ENCODE measurements at places on chromosomes 6 and 20.

GRCh38 chr6:63660757-63661156 lies 25.2 kb downstream of the PHF3 start:
- no peak for DNase-seq

GRCh38 chr6:124400261-124400999 lies 561.8 kb upstream of the RNF217 start:
- no peak for DNase-seq

GRCh38 chr6:165847407-165848085 lies 184.5 kb upstream of the PDE10A start:
- DNase-seq: no peak

DNA sequence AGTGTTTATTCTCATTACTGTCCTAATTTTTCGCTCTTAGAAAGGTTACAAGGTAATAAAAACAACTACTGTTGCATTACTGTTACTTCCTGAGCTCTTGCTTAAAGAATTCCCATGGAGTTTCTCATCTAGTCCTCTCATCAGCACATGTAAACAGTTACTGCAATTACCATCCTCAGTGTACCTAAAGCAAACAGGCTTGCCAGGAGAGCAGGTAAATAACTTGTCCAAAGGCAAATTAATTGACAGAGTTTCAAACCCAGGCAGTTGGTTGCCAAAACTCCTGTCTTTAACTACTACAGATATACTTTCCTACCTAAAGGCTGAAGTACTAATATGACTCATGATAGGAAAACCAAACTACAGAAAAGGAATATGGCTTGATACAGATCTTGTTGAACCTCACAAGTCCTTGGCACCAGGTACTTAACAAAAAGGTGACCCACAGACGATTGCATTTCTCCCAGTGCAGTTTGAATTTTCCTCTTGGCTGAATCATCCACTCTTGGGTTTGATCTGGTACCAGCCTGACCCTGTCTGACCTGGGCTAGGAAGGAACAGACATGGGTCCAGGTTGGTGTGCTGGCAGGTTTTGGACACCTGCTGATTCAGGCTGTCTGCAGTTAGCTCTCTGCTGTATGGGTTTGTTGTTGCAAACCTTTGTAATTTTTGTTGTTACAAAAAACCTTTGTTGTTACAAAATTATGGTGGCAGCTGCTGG lies 153.0 kb downstream of the CFAP61 start:
- DNase-seq: no peak

DNA sequence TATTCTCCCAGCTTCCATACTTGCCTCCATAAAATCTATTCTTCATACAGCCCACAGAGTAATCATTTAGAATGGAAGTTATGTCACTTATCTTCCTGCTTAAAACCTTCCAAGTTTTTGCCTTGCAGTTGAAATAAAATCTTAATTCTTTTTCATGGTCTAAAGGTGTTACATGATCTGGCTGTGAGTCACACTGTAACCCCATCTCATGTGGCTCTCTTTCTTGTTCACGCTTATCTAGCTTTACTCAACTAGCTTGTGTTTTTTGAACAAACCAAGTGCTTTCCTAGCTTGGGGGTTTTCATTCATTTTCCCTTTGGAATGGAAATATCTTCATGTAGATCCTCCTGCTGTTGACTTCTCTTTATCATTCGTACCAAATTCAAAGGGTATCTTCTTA lies 23.6 kb upstream of the THEMIS start:
- no peak for DNase-seq

GRCh38 chr6:158596861-158597260 lies 37.0 kb downstream of the TMEM181 start:
- no peak for DNase-seq

GRCh38 chr6:51302431-51302830 lies 483.8 kb downstream of the TFAP2B start:
- DNase-seq: no peak

- DNase-seq: no peak
These were observed 106.9 kb upstream of the CCDC28A start for GRCh38 chr6:138666636-138667035.

GRCh38 chr6:107666084-107666980 lies 157.8 kb downstream of the SCML4 start:
- DNase-seq: no peak

DNA sequence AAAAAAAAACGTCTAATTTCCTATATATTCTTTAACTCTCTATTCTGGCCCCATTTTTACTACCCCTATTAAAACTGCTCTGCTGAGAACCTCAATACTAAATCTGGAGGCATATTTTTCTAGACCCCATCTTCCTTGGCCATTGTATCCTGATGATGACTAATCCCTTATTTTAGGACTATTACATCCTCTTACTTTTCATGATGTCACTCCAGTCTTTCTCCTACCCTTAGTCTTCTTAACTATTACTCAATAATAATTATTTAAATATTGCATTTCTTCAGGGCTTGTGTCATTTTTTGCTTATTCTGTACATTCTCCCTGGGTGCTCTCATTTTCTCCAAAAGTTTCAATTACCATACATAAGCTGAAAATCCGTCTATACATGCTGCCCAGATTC lies 6.4 kb downstream of the FBXO30 start:
- no peak for DNase-seq

GRCh38 chr6:98957450-98957849 lies 9.7 kb upstream of the FBXL4 start:
- DNase-seq: no peak

GRCh38 chr6:165117121-165117520 lies 192.3 kb downstream of the C6orf118 start:
- no peak for DNase-seq

DNA sequence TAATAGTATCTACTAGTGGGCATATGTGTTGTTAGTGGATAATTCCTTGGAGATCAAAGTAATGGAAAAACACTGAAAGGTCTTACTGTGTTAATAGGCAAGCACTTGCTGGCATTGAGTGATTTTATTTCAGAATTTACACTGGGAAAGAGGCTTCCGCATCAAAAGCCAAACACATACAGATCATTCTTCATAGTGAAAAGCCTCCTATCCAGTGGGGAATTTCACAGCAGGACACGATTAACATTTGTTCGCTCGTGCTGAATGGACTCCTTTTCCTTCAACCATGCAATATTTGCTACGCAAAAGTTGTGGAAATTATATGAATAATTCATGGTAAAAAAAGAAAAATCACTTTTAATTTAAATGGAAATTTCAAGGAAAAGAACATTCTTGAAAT lies 26.4 kb downstream of the GABRR1 start:
- no peak for DNase-seq

DNA sequence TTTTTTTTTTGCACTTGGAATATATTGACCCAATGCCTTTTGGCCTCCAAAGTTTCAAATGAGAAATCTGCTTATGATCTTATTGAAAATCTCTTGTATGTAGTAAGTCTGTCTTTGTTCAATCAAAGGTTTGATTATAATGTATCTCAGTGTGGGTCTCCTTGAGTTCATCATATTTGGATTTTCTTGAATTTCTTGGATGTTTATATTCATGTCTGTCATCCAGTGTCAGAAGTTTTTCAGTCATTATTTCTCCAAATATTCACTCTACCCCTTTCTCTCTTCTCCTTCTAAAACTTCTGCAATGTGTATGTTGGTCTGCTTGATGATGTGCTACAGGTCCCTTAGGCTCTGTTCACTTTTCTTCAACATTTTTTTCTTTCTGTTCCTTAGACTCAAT lies 95.9 kb upstream of the PTPRK start:
- no peak for DNase-seq

DNA sequence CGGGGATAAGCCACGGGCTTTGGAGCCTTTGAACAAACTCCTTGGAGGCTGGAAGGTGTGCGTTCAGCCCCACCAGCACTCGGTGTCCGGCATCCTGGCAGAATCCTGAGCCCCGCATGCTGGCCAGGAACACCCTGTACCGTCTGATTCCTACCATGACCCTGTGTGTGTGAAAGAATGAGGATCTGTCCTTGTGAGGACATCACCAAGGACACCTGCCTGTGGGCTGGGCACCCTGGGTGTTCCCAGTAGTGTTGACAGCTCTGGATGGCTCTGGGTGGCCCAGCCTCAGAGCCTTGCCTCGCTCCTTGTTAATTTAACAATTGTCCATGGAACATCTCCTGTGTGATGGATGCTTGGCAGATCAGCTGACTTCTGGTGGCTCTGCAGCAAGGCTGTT lies 234.3 kb downstream of the QKI start:
- DNase-seq: no peak

DNA sequence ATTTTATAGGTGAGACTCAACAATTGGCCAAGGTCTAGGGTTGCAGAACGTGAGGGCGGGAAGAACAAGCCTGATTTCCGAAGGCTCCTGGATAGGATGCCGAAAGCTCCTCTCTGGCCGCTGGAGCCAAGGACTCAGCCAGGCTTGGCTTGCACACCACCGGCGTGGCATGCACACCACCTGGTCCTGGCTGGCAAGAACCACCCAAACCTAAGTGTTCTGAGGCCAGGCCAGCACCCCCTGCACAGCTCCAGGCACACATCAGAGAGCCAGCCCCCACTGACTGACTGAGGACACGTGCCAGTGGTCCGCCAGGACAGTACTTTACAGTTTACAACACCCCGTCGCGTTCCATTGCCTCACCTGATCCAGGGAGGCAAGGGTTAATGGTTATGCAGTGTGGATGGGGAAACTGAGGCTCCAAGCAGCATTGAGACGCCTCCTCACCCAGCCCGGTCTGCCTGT lies 414 bp downstream of the TGM2 start:
- DNase-seq: no peak

DNA sequence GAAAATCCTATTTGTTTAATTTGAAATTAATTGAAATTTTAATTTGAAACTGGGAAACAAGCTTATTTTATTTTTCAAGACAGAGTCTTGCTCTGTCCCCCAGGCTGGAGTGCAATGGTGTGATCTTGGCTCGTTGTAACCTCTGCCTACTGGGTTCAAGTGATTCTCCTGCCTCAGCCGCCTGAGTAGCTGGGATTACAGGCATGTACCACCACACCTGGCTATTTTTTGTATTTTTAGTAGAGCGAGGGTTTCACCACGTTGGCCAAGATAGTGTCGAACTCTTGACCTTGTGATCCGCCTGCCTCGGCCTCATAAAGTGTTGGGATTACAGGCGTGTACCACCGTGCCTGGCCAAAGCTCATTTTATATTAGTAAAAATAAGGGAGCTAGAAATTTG lies 4.2 kb downstream of the SRSF3 start:
- no peak for DNase-seq

DNA sequence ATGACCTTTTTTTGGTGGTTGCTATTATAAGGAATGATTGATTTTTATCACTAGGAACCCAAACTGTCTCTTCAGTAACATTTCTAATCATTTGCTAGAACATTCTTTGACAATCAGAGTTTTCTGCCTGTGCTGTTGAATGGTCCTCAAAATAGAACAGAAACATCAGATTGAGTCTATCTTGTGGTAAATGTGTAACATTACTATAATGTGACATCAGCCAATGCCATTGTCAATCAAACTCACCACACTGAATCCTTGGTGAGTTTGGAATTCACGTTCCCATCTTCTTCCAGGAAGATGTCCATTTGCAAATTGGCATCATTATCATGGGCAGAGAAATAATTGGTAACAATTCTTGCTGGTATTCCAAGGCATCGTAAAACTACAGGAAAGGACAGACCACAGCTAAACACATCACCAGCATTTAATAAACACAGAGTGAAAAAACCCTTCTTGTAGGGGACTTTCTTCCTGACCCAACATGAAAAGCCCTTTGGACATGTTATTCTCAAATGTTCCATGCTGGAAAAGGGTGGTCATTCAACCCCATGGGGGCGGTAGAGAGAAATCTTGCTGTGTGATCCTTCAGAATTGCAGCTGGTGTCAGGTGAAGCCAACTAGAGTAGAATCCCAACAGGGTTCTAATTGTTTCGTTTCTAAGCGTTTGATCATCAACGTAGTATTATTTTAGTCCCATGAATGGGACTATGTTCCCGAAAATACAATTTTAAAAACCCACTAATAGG lies 98.5 kb downstream of the F13A1 start:
- no peak for DNase-seq

- DNase-seq: no peak
These were observed 65.5 kb downstream of the GMDS start for GRCh38 chr6:2179950-2180349.

DNA sequence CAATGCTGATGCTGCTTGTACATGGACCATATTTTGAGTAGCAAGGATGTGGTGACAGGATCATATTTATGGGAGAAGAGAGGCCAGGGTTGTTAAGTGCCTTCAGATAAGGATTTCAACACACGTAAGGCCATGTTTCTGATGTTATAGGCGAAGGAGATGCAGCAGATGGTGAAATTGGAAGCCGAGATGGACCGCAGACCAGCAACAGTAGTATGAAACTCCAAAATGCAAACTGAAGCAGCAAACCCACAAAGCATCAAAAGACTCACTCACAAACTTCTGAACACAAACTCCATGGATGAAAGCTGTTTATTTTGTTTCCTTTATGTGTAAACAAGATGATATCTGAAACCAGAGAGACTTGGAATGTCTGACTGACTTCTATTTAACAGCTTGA lies 35.6 kb upstream of the LAMP5 start:
- no peak for DNase-seq

- no peak for DNase-seq
These were observed 49.0 kb downstream of the SOBP start for GRCh38 chr6:107538856-107539387.

- DNase-seq: no peak
These were observed 31.2 kb upstream of the POPDC3 start for GRCh38 chr6:105210932-105211531.

DNA sequence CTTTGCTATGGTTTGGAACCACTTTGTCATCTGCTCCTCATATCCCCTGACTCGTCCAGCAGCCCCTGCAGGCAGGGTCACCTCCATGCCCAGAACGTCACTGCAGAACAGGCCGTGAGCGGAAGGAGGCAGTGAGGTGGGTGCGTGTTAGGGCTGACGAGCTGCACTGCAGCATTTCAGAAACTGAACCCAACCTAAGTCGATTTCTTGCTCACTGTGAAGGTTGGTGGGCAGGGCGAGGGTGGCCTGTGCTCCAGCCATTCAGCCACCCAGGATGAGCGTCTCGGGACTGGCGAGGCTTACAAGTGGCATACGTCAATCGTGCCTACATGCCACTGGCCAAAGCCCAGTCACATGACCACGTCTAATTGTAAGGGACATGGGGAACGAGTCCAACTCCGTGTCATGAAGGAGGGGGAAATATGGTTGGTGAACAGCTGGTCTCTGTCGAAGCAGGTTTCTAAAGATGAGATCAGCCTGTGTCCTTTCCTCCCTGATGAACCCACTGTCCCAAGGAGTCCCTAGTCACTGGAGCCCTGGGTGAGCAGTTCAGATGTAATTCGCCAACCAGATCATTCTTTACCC lies 289.1 kb downstream of the TAF4 start:
- no peak for DNase-seq

- DNase-seq: no peak
These were observed 15.4 kb upstream of the FBXO30 start for GRCh38 chr6:145829950-145830349.

DNA sequence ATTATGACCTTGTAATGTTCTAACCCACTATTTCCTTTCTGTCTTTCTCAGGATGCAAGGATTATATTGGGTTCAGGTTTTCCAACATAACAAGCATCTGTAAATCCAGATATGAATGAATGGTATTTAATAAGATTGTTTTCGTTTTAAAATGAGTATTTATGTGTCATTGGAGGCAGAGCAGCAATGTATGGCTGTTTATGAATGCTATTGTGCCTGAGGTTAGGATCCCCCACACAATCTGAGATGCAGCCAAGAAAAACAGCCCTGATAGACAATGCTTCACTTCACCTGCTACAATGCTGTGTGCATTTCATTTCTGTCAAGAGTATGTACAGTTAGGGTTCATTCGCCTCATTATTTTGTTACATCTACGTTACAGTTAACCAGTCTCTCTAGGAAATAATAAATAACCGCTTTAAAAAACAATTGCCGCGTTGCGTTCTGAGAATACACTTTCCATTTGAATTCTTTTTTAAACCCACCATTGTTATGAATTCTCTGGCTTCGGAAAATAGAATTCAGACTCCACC lies 19.6 kb downstream of the TFAP2A start:
- no peak for DNase-seq
